Common myeloid progenitor, CD34-positive (primary cell): ENCODE measurements at places on chromosomes 2 and 18.

DNA sequence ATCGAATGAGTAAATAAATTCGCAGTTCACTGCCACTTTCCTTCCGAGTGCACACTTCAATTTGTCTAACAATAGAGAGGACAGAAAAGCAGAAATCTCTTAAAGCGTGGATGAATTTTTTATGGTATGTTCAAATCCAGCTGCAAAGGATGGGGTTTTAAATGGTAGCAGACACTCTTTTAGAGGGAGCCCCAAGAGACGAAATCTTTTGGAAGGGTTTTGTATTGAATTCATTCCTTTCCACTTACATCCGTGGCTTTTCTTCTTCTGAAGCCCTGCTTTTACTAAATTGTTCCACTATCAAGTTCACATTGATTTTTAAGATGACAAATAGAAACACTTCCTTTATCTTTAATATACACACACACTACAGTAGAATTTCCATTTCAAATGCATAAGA is 680.7 kb downstream of the NR4A2 start:
- no peak for DNase-seq

GRCh38 chr2:8976442-8977259 is 26.8 kb downstream of the MBOAT2 start:
- DNase-seq, result peak; percentile 38

DNA sequence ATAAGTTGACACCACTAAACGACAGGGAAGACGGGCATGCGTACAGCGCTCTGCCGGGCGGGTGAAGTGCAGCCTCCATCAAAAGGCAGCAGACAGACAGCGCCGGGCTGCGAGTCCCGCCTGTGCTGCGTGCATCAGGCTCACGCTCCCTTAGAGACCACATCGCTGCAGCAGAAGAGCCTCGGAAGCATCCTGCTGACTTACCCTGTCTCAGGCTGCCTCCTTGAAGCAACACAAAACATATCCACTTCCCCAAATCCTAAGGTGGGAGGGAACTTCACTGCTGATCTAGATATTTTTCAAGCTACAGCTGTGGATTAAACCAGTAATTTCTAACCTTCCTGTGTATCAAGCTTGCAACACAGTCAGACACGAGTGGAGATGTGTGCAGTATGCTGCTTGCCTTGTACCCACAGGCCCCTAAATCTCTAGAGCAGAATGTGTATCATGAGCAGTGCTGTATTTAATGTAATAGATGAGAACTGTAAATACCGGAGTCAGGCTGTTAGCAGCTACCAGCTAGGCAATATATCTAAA is 6.4 kb downstream of the MYT1L start:
- DNase-seq, result no peak

DNA sequence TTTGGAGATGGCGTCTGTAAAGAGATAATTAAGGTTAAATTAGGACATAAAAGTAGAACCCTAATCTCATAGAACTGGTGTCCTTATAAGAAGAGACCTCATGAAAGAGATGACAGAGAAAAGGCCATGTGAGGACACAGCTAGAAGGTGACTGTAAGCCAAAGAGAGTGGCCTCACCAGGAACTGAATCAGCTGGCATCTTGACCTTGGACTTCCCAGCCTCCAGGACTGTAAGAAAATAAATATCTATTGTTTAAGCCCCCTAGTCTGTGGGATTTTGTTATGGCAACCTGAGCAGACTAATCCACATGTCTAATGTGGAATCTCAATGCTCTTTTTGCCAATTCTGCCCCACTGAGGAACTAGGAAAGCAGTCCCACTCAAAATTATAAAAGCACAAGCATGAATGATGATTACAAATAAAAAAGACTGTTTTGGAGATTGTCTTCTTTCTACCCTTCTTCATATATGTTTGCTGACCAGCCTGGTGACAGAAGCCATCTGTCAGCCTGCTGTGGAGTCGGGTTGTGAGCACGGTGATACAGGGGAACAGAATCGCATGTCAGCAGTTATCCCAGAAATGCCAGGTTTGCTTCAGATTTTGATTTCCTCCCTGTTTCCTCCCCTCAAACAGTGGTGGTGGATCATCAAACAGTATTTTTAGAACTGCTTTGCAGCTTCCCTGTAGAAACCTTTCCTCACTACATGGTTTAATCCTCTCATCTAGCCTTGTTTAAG is 54.2 kb downstream of the INPP4A start:
- no peak for DNase-seq

- no peak for DNase-seq
Measured at GRCh38 chr2:9002313-9002636, 1.2 kb downstream of the MBOAT2 start.

- DNase-seq, result no peak
Measured at GRCh38 chr2:10171006-10171800, 48.7 kb downstream of the RRM2 start.
